Epithelial cell of esophagus (primary cell): ENCODE measurements at places on chromosomes 11 and 22.

GRCh38 chr22:42022162-42022847, 23.7 kb downstream of the WBP2NL start:
- peak; percentile 70 for DNase-seq

DNA sequence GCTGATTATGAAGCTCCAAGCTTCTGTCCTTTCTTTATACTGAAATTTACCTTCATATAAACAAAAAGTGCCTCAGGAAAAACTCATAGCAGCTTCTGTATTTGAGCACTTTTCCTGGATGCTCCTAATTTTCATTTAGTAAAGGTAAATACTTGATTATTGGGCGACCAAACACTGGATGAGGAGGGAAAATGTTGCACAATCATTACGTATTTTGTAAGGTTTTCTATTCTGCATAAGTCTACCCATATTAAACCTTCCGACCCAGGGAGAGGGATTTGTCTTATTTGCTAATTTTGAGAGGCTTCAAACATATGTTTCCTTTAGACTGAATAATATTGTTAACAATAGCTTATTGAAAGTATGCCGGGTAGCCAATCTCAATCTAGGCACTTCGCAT, 4.3 kb upstream of the SLC6A5 start:
- DNase-seq: no peak

DNA sequence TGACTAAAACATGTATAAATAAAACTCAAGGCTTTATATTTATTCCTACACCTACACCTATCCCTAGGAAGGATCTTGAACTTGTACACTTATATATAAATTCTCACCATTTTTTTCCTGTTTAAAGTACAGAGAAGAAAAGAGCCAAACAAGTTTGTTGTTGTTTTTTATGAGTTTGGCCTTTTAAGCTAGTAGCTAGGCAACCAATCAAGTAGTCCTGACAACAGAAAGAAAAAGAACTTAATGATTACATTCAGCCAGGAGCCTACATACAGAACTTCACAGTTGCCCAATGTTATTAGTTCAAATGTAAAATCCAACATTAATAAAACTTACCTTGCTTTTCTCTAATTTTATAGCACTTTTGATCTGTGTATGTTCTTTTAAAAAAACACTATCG, 316.2 kb downstream of the SOX6 start:
- no peak for DNase-seq

GRCh38 chr22:20186183-20186870, 35.5 kb upstream of the CCDC188 start:
- DNase-seq: no peak

DNA sequence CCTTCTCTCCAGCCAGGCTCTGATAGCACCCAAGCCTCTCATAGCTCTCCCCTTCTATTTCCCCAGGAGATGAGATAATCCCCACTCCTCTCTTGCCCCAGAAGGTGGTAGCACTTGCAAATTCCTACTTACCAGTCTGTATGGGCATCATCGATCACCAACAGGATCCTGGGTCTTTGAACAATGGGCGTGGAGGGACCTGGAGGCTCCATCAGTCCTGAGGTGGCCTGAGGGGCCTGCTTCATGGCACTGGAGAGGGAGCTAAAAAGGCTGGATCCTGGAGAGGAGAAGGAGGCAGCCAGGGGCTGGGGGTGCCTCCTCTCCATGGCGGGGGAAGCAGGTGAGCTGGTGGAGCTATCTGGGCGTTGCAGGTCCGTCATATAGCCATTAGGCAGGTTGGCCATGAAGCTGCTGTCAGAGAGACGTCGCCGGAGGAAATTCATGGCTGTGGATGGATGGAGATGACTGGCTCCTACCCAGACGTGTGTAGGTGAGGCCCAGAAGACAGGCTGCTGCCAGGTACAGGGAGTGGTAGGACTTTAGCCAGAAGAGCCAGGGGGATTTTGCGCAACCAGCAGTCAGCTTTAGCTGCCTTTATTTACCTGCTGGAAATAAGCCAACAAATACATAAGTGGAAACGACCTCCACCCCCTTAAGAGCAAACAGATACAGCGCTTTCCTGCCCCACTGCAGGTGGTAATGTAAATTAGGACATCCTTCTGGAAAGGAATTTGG, 51.8 kb downstream of the SYN3 start:
- peak; percentile 75 for DNase-seq

DNA sequence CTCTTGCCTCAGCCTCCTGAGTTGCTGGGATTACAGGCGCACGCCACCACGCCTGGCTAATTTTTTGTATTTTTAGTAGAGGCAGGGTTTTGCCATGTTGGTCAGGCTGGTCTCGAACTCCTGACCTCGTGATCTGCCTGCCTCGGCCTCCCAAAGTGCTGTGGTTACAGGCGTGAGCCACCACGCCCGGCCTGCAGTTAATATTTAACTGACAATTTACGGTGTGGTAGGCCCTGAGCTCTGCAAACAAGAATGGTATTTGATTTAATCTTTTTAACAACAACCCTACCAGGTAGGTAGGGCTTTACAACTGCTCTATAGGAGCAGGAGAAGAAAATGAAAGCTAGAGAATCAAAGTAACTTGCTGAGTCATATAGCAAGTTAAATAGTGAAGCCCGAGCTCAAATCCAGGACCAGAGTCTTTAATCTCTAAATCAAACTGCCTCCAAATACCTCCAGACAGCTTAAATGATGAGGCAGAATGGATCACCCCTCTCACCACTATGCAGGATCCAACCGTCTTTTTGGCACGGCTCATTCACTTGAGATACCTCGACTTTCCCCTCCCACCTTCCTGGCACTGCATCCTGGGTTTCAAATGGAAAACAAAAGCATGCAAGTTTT, 9.4 kb downstream of the UEVLD start:
- no peak for DNase-seq

DNA sequence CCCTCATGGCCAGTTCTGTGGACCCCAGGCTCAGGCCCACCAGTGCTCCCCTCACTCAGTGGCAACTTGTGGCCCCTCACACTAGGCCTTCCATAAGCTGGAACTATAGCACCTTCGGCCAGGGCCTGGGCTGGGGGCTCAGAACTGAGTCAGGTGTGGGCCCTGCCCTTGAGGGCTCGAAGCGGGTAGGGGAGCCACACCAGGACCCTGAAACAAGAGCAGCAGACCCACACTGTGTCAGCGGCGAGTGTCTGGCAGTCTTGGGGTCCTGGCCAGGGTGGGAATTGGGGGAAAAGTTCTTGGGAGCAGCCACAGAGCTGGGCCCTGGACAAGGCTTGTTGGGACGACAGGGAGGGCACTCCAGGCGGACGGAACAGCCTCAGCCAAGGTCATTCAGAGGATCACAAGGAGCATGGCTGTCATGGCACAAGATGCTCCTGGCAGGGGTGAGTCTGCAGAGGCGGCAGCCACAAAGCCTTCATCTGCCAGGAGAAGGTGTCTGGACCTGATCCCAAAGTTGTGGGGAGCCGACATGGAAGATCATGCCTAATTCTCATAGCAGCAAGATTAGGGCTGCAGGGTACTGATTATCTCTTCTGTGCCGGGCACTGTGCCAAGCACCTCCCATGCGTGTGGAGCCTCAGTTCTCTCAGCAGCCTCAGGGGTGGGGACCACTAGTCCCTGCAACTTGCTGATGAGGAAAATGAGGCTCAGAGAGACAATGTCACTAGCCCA, 50.7 kb downstream of the SHISAL1 start:
- DNase-seq: no peak

DNA sequence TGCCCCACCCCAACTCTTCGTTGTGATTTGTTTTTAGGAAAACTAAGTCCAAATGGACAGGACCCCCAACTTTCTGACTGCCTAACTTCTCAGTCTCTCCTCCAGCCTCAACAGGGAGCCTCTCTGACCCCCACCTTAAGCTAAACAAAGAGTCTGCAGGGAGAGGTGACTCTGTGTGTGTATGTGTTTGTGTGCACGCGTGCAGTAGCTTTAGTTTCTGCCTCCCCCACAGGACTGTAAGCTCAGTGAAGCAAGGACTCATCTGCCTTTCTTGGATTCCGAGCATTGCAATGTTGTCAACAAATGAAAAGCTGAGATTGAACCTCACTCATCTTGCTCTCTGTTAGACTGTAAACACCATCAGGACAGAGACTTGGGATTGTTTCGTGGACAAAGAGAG, 7.9 kb downstream of the SNAP29 start:
- DNase-seq: no peak

- DNase-seq: no peak
These were observed 68.1 kb downstream of the CCDC81 start for GRCh38 chr11:86442827-86443226.

DNA sequence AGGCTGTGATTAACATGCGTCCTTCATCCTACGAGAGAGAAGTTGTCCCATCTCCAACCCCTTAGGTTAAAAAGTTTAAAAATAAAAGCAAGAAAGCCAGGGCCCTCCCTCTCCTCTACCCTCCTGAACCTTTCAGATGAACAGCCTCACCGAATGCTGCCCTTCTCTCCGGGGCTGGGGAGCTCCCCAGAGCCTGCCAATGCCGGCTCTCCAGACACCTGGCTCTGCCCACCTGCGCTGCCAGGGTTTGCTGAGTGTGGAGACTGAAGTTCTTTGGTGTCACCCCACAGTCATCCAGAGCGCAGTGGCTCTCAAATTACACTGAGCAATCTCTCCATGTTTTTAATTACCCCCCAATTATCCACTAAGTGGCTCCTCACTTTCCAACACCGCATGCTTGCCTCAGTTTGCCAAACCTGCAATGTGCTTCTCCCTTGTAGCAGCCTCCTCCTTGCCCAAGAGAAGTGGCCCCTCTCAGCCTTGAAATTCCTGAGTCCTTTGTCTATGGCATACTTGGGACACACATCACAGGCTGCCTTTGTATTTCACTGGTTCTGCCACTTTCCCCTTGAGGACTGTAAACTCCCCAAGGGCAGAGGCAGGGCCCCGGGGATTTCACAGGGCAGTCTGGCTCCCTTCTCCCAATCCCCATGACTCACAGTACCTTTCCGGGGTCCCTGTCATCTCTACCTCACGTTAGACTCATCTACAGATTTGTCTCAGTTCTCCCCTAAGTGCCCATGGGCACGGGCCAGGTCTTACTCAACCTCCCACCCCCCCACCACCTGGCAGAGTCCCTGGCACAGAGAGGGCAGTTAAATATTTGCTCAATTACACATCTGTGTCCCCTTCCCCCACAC, 2.0 kb downstream of the MYH9 start:
- peak; percentile 86 for DNase-seq

GRCh38 chr11:60422609-60423008, 6.8 kb upstream of the MS4A5 start:
- DNase-seq: no peak

- no peak for DNase-seq
These were observed 52.8 kb downstream of the OSBP2 start for GRCh38 chr22:30747493-30747892.

DNA sequence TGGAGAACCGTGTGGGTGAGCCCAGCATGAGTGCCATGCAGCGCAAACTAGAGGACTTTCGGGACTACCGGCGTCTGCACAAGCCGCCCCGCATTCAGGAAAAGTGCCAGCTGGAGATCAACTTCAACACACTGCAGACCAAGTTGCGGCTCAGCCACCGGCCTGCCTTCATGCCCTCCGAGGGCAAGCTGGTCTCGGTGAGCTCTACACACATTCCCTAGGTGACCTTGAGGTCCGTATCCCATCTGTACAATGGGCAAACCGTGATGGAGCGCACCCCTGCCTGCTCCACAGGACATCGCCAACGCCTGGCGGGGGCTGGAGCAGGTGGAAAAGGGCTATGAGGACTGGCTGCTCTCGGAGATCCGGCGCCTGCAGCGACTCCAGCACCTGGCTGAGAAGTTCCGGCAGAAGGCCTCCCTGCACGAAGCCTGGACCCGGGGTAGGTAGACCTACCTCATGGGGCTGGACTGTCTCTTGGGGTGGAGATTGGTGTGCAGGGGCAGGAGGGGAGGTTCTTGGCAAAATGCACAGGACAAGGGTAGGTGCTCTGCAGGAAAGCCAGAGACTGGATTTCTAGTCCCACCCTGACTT, 10.6 kb downstream of the CTSF start:
- DNase-seq: no peak
